ENCODE measurements at places on chromosomes 2 and 18.

GRCh38 chr18:44917216-44918141 is 236.8 kb downstream of the SETBP1 start:
- DNase-seq, result no peak

GRCh38 chr18:62933261-62933887 is 218.0 kb downstream of the PHLPP1 start:
- no peak for DNase-seq

DNA sequence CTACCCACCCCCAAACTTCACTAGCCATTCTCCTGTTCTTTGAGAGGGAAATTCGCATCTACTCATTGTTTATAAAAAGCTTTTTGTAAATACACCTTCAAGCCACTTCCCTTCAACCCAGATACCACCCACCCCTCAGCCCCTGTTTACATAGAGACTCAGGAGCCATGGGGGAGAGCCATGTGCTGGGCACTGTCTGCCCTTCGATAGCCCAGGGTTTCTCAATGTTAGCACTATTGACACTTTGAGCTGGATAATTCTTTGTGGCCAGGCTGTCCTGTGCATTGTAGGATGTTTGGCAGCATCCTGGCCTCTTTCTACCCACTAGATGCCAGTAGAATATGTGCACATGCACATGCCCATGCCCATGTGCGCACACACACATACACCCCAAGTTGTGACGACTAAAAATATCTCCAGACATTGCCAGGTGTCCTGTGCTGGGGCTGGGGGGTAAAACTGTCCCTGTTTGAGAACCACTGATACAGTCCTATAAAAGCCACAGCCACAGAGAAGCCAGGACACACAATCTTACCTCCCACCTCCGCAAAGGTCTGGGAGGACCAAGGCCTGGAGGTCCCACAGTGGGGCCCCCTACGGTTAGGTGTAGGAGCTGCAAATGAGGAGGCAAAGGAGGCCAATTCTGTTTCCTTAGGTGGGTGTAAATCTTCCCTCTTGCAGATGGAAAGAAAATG is 44.5 kb upstream of the ASPRV1 start:
- no peak for DNase-seq

DNA sequence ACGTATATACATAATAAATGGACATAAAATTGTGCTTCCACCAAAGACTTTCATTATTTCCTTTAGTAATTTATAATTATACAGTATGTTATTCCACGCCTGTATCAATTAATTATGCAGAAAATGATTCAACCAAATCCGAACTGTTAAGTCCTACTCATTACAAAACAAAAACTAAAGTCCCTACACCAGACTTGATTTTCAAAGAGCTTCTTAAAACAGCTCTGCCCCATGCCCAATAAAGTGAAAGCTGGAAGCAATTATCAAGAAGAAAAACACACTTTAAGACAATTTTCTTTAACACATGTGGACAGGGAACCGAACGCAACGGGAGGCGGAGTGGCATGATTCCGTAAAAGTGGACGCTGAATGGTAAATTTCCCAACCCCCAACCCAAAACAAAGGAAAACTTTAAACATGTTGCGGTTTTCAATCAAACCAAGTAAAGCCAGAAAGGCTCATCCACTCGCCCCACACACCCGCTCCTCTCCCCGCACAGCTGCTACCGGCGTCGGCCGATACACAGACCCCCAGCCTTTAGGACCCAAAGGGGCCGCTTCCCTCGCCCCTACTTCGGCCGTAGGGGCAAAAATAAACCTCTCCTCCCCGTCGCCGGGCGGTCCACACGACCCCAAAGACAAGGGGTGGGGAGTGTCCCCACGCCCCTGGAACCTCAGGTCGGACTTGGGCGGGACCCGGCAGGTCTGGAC is 705 bp downstream of the YES1 start:
- no peak for DNase-seq

DNA sequence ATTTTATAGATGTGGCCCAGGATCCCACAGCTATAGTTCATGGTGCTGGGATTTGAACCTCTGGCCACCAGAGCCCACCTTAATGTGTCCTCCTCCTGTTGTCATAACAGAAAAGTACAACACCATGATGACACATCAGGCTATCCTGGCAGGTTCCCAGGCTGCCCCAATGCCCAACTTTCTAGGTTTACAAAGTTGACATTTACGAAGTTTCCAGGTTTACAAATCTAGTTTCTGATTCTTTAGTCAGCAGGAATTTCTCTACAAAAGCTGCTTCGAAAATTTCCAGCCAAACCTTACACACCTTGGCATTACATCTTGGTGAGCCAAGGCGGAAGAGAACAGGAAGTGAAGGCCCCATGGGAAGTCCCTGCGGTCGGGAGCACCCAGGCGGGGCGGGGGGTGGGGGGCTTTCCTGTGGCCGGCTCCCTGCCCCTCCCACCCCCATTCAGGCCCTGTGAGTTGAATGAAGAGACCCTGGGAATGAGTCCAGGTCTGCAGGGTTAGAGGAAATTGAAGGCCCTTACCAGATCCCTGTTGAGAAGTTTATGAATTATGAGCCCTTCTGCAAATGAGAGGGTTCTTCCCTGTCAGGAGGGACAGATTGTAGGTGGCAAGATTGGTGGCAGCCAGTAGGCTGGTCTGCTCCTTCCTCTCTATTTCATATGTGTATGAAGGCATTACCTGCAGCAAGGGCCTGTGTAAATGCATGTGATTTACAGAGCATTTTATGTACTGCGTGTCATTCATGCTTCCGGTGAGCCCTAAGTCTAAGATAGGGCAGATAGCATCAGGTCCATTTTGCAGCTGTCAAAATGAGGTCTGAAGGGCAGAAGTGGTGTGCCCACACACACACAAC is 11.1 kb upstream of the IL1RN start:
- no peak for DNase-seq

- no peak for DNase-seq
Measured at GRCh38 chr2:70474256-70474848, 79.3 kb downstream of the TGFA start.

DNA sequence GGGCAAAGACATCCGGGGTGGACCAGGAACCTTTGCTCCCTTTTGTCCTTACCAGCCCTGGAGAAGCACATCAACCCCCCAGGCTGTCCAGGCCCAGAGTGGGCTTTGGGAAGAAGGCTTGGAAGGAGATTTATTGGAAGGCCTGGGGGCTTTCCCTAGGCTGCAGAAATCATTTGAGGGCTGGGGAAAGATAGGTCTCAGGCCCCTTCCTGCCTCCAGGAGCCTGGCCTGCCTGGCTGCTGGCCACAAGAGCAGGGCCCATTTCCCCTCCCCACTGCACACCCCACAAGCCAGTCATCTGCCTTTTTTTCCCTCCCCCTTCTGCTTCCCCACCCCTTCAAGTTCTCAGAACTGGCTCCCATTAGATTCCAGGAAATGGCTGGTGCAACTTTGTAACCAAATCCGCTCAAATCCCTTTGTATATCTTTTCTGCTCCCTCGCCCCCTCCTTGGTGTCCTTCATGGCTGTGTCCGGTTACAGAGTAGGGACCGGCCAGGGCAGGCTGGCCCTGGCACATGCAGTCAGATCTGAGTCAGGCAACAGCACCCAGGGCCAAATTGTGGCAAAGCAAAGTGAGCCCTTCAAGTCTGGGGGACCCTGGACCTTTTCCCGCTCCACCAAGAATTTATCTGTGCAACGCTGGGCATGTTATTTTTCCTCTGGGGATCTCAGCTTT is 20.8 kb upstream of the TNP1 start:
- DNase-seq, result no peak

DNA sequence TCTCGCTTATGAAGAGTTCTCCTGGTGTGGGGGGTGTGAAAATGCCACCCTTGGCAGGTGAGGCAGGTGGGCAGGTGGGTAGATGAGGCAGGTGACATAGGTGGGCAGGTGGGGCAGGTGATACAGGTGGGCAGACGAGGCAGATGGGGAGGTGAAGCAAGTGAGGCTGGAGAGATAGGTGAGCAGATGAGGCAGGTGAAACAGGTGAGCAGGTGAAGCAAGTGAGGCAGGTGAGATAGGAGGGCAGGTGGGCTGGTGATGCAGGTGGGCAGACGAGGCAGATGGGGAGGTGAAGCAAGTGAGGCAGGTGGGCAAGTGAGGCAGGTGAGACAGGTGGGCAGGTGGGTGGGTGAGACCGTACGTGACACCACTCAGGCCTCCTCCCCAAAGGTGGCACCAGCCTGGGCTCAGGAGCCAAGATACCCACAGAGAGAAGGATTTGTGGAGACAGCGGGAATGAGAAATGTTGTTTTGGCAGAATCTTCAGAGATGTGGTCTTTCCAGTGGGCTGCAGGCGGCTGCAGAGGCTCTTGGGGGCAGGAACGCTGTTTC is 232.3 kb upstream of the MYT1L start:
- no peak for DNase-seq

GRCh38 chr18:13319629-13320028 is 101.1 kb downstream of the LDLRAD4 start:
- DNase-seq, result no peak

GRCh38 chr2:149029307-149029965 is 9.1 kb upstream of the LYPD6B start:
- no peak for DNase-seq

GRCh38 chr2:238425979-238426567 is 654 bp upstream of the ASB1 start:
- no peak for DNase-seq

- DNase-seq, result no peak
Measured at GRCh38 chr2:162058973-162059668, 14.9 kb downstream of the DPP4 start.

DNA sequence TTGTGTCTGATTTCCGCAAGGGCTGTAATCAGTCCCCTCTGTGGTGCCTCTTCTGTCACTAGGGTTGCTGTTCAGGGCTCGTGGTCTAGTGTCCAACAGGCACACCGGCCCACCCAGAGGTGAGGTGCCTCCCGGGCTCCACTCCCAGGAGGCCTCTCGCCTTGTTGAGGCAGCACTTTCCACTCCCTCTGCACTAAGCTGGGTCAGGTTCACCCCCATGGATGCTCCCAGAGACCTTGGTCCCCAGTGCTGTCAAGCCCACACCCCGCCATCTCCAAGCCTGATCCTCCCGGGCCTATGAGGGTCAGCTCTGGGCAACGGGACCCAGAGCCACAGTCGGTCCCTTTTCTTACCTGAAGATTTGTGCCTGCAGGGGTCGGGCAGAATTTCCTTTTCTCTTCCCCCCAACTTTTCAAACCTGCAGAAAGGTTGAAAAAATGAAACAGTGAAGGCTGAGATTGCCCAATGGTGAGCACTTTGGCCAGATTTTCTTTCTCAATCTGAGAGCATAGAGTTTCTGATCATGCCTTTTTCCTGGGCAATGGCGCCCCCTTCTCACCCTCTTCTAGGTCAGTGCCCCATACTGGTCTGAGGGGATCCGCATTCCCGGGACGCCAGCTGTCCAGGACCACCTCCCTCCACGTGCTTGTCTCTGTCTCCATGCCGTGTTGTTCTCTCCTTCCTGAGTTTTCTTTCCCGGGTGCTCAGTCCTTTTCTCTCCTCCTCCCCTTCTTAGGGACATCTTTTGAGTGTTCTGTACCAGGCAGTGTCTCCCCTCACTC is 148.0 kb downstream of the ASB1 start:
- DNase-seq, result no peak

Data from NCI-H1436 treated with DMSO at 0.1 percent for 48 hours (cell line).